T-helper 1 cell (primary cell): ENCODE measurements at places on chromosomes 11 and 22.

- no peak for DNase-seq
These were observed 81.9 kb upstream of the WNT7B start for GRCh38 chr22:46058591-46059519.

- DNase-seq: no peak
These were observed 65.0 kb downstream of the SEZ6L start for GRCh38 chr22:26234296-26234695.

DNA sequence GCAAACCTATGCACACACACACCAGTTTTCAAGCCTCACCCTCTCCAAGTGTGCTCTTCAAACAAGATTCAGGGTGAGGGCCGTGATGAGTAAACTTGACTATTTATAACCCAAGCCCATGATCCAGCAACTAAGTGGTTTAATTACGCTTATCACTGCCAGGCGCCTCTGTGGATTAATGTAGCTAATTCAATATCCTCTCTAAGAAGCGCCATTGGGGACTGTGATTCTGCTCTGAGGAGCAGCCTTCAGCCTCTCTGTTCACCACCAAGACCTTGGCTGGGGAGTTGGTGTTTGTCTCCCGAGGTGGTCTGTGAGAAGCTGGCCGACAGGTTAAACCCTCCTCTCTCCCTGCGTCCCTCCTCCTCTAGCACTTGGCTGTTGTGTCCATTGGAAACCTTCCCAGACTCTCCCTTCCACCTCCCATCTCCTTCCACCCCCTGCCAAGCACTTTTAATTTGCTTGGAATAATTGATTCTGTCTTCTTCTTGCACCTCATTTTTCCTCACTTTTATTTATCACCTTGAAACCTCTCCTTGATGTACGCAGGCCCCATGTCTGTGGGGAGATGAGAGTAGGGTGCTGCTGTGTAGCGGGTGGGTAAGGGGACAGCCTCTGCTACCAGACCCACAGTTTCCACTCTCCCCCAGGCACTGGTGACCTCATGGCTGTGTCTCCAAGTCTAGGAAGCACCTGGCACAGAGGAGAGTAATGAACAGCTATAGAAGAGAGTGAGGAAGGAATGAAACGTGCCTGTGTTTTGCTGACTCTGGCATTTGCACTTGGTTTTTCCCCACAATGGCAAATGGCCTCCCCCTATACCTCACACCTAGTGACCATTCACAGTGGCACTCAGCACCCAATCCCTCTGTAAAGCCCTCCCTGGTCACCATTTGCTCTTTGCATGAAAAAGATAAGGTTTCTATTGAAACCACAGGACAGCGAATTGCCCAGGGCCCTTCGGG is 236.6 kb downstream of the GRIK4 start:
- no peak for DNase-seq

DNA sequence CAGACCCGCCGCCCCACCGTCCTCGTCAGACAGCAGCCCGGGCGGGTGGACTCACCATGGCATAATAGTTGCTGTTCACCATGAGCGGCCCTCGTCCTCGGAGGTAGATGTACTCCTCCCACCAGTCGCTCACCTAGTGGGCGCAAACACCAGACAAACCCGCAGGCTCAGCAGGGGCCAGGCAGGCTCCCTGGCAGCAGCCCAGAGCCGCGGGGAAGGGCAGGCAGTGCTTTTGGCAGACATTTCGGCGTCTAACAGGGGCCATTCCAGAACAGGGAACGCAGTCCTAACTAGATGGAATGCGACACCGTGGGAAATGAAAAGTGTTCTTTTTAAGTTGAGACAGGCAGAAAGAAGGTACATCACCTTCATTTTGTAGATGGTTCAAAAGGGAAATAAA is 44.9 kb downstream of the CPT1A start:
- no peak for DNase-seq

DNA sequence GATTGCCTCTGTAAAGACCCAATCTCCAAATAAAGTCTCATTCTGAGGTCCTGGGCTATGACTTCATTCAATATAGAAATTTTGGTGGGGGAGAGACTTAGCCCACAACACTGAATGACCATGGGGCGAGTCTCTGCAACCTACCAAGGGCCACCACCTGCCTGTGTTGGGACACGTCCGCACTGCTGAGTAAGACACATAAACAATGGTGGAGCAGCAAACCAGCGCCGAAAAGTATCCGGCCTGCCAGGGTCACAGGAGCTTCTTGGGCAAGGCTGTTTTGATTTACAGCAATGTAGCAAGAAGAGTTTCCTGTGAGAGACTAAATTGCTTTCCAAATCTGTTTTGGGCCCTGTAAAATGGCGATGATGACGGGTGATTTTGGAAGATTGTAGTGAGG is 122.3 kb downstream of the SHANK2 start:
- DNase-seq: no peak

DNA sequence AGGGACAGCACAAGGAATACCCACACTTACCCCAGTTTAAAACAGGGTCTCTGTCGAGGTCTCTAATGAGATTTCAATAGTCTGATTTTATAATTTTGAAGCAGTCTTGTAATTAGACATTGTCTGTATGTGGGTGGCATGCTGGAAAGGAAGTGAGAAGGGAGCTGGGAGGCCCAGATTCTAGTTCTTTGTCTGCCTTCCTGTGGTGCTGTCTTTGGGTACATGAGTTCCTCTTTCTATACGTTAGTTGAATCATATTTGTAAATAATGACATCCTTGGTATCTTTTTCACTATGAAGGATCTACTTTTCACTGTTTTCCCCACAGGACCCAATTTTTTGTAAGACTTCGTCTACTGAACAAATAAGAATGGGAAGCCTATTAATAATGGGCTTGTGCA is 42.0 kb upstream of the TENM4 start:
- no peak for DNase-seq

GRCh38 chr22:45877036-45877380 is 100.0 kb downstream of the WNT7B start:
- DNase-seq: no peak

GRCh38 chr11:58433638-58434203 is 5.8 kb upstream of the OR5B2 start:
- DNase-seq: no peak

DNA sequence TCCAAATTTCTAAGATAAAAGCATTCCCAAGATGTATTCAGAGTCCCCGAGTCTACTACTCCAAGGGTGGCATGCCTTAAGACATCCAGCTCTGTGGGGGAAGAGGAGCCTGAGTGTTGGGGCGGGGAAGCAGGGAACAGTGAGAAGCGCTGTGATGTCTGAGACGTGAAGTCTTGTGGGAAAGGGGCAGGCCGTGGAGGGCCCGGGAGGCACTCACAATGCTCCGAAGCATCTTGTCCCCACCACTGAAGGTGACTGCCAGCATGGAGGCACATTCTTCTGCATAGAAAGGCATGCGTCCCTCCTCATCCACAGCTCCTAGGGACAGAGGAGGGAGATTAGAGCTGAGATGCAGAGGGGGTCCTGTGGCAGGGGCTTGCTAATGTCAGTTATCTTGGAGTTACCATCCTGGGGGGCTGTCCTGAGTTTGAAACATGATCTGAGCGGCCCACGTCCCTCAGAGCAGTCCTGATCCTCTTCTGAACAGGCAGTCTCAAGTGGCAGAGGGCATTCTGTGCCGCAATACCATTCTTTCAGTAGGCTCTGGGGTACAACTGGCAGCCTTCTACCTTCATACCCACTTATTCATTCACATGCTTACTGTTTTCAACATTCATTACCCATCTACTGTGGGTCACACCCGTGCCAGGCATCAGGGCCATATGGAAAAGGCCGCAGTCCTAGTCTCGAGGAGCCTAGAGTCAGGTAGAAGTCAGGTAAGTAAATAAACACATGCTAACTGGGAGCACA is 8.7 kb downstream of the PCSK7 start:
- DNase-seq: no peak

DNA sequence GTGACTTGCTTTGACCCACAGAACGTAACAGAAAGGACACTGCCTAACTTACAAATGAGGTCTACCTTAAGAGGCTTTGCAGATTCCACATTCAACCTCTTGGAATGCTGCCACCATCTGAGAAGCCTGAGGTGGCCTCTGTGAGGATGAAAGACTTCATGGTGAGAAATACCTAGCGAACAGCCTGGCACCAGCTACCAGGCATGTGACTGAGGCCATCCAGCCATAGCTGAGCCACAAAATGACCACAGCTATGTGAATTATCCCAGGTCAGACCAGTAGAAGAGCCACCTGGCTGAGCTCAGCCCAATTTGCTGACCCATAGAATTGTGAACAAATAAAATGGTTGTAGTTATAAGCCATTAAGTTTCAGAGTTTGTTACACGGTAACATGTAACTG is 37.5 kb downstream of the PPARA start:
- no peak for DNase-seq

- DNase-seq: no peak
These were observed 16.3 kb downstream of the DGKZ start for GRCh38 chr11:46363455-46364005.

DNA sequence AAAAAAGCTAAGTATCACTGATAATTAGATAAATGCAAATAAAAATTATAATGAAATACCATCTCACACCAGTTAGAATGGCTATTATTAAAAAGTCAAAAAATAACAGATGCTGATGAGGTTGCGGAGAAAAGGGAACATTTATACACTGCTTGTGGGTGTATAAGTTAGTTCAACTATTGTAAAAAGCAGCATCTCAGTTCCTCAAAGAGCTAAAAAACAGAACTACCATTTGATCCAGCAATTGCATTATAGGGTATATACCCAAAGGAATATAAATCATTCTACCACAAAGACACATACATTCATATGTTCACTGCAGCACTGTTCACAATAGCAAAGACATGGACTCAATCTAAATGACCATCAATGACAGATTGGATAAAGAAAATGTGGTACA is 120.3 kb upstream of the ZBED5 start:
- DNase-seq: no peak

DNA sequence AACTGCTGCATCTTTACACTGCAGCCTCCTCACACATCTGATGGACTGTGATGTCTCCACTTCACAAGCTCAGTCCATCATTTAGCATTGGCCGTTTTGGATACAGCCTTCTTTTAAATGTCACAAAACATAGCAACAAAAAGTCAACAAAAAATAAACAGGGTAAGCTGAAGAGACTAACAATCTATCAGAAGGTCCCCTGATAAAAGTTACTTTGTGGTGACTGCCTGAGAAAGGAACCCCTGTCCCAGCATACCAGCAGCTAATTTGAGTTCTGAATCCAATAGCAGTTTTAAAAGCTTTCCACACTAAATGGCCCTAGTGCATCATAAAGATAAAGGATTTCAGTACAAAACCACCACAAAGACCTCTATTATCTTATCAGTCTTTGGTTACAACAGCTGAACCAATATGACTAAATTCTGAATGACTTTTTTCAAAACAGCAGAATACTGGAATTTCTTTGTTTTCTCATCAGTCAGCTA is 162.4 kb downstream of the SOX6 start:
- no peak for DNase-seq

DNA sequence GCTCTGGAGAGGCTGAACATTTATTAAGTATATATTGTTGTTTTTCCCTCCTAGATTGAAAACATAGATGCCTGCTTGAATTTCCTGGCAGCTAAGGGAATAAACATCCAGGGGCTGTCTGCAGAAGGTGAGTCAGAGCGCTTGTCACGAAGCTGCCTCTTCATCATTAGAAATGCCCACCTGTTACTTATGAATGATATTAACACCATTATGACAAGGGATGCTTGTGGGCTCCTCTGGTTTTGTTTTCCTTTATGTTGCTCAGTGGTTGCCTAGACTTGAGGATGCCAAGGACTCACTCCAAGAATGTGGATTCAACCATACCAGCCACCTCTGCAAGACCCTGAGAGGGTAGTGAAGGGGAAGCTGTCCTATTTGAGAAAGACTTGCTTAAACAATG is 156.2 kb downstream of the NAV2 start:
- no peak for DNase-seq

DNA sequence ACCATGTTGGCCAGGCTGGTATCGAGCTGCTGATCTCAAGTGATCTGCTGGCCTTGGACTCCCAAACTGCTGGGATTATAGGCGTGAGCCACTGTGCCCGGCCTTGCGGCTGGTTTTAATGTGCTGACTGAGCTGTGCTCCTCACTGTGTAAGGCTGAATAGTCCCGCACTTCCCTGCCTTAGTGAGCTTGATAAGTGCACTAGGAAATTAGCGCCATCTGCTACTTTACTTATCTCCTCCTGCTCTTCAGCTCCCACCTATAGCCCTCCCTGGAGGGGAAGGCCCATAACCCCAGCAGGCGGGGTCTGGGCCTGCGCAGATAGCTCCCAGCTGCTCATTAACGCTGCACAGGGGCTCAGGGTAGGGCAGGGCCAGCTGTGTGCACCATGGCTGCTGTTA is 49.4 kb downstream of the CLMP start:
- DNase-seq: no peak

GRCh38 chr22:27844656-27845591 is 43.4 kb upstream of the MN1 start:
- DNase-seq: no peak

DNA sequence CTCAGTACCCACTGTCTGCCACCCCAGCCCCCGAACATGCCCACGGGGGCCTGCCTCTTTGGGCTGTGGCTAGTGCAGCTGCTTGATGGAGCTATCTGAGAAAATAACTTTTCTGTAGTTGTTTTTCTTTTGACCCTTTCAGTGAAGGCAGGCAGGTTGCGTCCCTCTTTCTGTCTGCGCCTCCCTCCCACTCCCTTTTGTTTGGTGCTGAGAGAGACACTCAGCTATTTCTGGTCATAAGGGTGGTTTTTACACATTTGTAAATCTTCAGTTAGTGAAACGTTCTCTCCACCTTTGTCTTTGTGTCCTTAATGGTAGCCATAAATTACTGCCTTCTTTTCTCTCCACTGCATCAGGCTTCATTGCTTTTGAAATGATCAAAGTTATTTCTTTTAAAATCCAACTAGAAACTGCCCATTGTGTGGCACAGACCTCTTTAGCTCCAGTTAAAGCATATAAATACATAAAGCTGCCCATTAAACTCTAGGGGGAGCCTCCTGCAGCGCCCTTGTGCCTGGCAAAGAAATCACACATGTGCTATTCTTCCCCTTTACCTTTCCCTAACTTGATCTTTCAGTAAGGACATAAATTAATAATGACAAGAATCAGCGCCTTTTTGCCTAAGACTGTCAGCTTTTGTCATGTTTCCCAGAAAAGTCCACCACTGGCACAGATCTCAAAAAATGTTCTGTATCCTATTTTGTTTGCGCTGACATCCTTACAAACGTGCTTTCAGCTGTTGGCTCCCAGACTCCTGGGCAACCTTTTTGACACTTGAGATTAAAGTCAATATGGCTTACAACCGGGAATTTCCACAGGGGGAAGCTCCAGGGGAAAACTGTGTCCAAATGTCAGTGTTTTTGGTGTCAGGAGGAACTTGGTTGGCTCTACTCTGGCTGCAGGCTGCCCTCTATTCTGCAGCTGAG is 1.7 kb upstream of the SCUBE2 start:
- no peak for DNase-seq

DNA sequence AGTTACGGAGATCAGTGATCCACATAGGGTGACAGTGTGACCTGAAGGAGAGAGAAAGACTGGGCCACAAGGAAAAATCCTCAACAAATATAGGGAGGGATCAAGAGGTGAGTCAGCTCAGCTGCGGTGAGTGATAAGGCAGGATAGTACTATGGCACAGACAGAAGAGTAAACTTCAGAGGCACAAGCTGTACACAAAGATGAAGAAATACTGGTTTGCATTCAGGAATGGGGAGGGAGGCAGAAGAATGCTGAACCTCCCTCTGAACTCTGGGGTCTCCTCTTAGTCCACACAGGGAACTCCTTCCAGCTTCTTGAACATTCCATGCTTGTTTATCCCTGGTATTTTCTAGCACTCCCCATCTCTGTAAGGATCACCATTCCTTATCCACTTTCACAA is 162.7 kb downstream of the BARX2 start:
- DNase-seq: no peak
